Activated CD4-positive, alpha-beta memory T cell treated with anti-CD3 and anti-CD28 coated beads, Interleukin-2, amount 10 ng/mL, durations not matched to agents 7 days and 5 days (primary cell): ENCODE measurements at places on chromosomes 6 and 20. TPM values are rescaled to one million over a fixed set of nuclear protein-coding genes. Genes with fewer than 3 reads are reported as not detected.
A peak's percentile ranks its signal among the peaks of the same experiment; 100 is the strongest.

GRCh38 chr6:37696220-37696840 lies 1.4 kb downstream of the MDGA1 start:
- DNase-seq, result peak; percentile 51
- H3K4me1 ChIP-seq, result peaks cover 46% of the 10 kb centered on the region
- H3K27ac ChIP-seq, result peak overlapping the region; percentile 73
- H3K4me3 ChIP-seq, result peak overlapping the region; percentile 94
- peaks cover 15% of the 10 kb centered on the region for H3K36me3 ChIP-seq
- H3K27me3 ChIP-seq, result peaks cover 6% of the 10 kb centered on the region

The IRF4 gene
- total RNA-seq, result 178 TPM

The KIFC1 gene
- total RNA-seq, result 127 TPM

The PLEKHG1 gene
- total RNA-seq, result 2.9 TPM

- H3K36me3 ChIP-seq, result peaks cover 11% of the 10 kb centered on the region
- no peak for DNase-seq
- peak overlapping the region; percentile 100 for H3K27ac ChIP-seq
- H3K4me3 ChIP-seq, result no peak overlapping the region
- H3K27me3 ChIP-seq, result peaks cover 2% of the 10 kb centered on the region
- H3K4me1 ChIP-seq, result peaks cover 83% of the 10 kb centered on the region
These were observed 57.7 kb upstream of the HFE start for GRCh38 chr6:26029570-26029856.

The CALHM6 gene
- total RNA-seq, result 13.1 TPM

DNA sequence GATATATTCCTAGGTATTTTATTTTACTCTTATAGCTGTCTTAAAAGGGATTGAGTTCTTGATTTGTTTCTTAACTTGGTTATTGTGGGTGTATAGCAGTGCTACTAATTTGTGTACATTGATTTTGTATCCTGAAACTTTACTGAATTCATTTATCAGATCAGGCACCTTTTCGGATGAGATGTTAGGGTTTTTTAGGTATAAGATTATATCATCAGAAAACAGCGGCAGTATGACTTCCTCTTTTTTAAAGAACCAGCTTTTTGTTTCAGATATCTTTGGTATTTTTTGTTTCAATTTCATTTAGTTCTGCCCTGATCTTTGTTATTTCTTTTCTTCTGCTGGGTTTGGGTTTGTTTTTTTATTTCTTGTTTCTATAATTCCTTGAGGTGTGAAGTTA lies 382.4 kb upstream of the ADGRB3 start:
- no peaks in the 10 kb centered on the region for H3K4me1 ChIP-seq
- no peak overlapping the region for H3K27ac ChIP-seq
- no peak for DNase-seq
- no peaks in the 10 kb centered on the region for H3K27me3 ChIP-seq
- H3K4me3 ChIP-seq, result no peak overlapping the region

DNA sequence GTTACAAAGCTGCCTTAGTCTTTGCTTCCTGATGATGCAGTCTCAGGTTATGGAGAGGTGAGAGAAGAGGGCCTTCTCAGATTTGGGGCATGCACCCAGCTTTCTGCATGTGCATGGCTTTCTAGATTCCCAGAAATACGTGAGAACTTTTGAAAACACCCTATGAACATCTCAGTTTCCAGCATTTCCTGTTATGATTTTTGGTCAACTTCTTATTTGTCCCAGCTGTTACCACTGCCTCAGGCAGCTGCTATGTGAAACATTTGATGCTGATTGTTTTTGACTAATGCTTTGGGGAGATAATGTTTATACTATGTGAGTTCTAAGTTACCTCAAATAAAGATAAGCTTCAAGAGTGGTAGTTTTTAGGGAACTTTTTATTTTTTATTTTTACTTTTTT lies 9.5 kb upstream of the SNAP25 start:
- H3K36me3 ChIP-seq, result no peaks in the 10 kb centered on the region
- no peaks in the 10 kb centered on the region for H3K4me1 ChIP-seq
- H3K27me3 ChIP-seq, result peaks cover 1% of the 10 kb centered on the region
- H3K27ac ChIP-seq, result no peak overlapping the region

DNA sequence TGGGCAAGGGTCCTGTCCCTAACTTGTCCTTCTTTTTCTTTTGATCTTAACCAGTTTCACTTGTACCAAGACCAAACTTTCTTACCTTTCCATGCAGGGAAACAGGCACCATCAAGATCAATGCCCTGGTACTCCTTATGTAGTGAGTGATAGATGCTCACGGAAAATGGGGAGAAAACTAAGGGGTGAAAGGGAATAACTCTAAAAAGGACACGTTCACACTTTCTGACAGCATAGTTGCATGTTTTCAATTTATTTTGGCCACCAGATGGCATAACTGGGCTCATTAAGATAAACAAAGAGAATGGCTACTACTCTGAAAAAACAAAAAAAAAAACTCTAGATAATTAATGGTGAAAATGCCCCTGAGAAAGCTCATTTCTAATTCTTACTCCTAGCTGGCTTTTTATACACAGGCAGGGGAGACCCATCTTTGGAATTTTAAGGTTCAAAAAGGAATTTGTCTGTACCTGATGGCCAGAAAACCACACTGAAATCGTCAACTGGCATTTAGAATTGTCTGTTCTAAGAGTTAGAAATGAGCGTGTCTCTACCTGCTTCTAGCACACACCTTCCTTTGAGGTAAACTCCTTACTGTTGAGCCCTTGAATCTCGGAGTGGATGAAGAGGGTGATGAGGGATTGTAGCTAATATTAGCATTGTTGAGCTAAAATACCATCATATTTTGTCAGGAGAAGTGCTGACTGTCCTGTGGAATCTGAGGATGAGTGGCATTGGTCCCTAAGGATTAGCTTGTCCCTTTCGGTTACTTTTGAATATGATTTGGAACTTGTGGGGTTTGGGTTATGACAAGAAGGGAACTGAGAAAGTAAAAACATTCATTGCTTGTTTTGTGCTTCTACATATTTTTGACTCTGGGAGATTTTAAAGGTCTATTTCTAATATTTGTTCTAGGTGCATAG lies 62.2 kb upstream of the DDR1 start:
- H3K36me3 ChIP-seq, result peaks cover 28% of the 10 kb centered on the region
- DNase-seq, result no peak
- H3K27me3 ChIP-seq, result no peaks in the 10 kb centered on the region
- no peak overlapping the region for H3K4me3 ChIP-seq
- H3K27ac ChIP-seq, result no peak overlapping the region
- H3K4me1 ChIP-seq, result peaks cover 56% of the 10 kb centered on the region

DNA sequence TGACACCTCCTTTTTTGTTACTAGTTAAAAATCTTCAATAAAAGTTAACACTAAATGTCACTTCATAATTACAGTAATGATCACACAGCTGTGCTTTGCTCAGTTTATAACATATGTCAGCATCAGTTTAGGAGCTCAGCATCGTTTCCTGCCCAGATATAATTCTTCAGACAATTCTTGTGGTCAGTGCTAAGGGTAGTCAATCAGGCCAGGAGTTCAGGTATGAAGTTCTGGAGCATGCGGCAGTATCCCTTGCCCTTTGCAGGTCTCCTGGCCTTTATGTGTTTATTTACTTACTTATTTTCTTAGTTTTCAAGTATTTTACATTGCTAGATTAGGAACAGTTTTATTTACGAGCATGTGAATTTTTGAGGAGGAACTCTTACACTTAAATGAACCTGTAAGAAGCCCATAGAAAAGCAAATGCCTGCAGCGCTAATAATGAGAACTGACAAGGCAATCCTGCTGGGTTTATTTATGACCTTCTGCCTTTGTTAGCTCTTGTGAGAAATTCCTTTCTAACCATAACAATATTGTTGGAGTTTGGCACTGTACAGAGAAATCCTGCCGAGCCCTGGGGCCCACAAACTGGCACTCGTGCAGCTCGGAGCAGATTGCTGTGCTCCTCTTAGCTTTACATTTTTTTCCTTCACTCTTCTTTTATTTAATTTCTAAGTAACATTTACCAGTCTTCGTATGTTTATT lies 252.8 kb downstream of the TMEM242 start:
- DNase-seq, result no peak
- peaks cover 46% of the 10 kb centered on the region for H3K4me1 ChIP-seq
- no peaks in the 10 kb centered on the region for H3K27me3 ChIP-seq
- no peak overlapping the region for H3K4me3 ChIP-seq
- H3K36me3 ChIP-seq, result peaks cover 18% of the 10 kb centered on the region
- no peak overlapping the region for H3K27ac ChIP-seq

The SLC12A5 gene
- not detected for total RNA-seq

- no peak overlapping the region for H3K4me3 ChIP-seq
- no peak for DNase-seq
- H3K4me1 ChIP-seq, result peaks cover 13% of the 10 kb centered on the region
- H3K27me3 ChIP-seq, result no peaks in the 10 kb centered on the region
These were observed 18.7 kb downstream of the GLO1 start for GRCh38 chr6:38684237-38684636.

GRCh38 chr20:9454791-9455190 lies 59.6 kb upstream of the LAMP5 start:
- H3K4me3 ChIP-seq, result no peak overlapping the region
- no peaks in the 10 kb centered on the region for H3K27me3 ChIP-seq
- H3K36me3 ChIP-seq, result no peaks in the 10 kb centered on the region
- no peaks in the 10 kb centered on the region for H3K4me1 ChIP-seq
- no peak for DNase-seq

- H3K27me3 ChIP-seq, result no peaks in the 10 kb centered on the region
- H3K4me3 ChIP-seq, result no peak overlapping the region
- no peaks in the 10 kb centered on the region for H3K36me3 ChIP-seq
- no peak overlapping the region for H3K27ac ChIP-seq
- DNase-seq, result no peak
These were observed 14.3 kb downstream of the ID4 start for GRCh38 chr6:19851241-19852089.
